Lower leg skin (tissue), 4 donors: ENCODE measurements at places on chromosomes 4 and X. TPM values are rescaled to one million over a fixed set of nuclear protein-coding genes. Genes with fewer than 3 reads are reported as not detected.

DNA sequence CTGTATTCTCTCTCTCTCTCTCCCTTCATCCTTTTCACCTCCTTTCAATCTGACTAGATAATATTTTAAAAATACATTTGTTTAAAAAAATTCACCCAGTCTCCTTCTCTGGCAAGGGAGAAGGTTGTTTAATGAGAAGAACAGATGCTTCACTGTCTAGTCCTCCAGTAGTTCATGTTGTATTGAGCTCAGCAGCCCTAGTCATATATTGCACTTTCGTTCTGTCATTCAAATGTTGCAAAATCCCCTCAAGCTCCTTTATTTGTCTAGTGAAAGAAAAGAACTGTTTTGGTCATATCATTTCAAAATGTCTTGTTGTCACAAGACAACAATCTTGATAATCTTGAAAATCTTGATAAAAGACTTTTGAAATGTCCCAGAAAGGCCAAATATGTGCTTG, 248.0 kb downstream of the GALNTL6 start:
- DNase-seq: no peak

- no peak for DNase-seq
Observed at GRCh38 chrX:44332437-44332836, 11.0 kb downstream of the EFHC2 start.

GRCh38 chrX:72245461-72246089, 6.7 kb upstream of the ERCC6L start:
- DNase-seq: no peak

GRCh38 chr4:139872274-139872673, 206.7 kb downstream of the MGST2 start:
- no peak for DNase-seq

DNA sequence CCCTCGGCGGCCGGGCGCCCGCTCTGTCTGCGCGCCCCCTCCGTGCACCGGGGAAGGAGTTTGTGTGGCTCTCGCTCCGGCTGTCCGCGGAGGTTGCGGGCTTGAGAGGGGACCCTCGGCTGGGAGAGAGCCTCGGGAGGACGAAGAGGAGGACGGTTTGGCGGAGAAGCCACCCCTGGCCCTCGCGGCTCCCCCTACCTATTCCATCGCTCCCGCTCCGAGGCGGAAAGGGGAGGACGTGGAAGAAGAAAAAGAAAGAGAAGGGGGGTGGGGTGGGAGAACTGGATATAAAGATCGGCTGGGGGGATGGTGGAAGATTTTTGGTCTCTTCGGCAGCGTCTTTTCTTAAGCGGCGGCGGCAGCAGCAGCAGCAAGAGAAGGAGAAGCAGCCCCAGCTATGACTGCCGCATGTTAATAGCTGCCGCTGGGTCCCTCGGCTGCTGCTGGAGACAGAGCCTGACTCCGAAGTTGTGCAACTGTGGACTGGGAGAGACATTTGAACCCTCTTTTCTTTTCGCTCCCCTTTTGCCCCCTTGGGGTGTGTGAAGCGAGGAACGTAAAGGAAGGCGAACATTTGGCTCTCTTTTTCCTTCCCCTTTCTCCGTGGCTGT, 895 bp downstream of the ADGRL3 start:
- DNase-seq: no peak

- no peak for DNase-seq
Observed at GRCh38 chrX:134144231-134144630, 92.8 kb upstream of the CCDC160 start.

DNA sequence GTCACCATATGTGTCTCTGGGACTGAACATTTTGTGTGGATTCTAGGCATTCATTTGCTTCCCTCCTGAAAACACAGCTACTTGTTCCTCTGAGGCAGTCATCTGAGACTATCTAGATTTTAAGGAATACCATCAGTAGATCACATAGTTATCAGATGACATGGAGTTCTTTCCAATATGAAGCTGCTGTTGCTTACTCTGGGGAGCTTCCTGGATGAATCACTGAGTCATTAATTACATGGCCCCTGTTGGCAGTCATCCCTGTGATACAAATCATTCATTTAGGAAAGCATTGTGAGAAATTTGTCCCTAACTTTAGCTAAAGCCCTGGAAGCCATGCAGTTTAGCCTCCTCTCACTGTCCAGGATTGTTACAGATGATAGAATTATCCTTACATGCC, 98.2 kb upstream of the ARSJ start:
- no peak for DNase-seq

DNA sequence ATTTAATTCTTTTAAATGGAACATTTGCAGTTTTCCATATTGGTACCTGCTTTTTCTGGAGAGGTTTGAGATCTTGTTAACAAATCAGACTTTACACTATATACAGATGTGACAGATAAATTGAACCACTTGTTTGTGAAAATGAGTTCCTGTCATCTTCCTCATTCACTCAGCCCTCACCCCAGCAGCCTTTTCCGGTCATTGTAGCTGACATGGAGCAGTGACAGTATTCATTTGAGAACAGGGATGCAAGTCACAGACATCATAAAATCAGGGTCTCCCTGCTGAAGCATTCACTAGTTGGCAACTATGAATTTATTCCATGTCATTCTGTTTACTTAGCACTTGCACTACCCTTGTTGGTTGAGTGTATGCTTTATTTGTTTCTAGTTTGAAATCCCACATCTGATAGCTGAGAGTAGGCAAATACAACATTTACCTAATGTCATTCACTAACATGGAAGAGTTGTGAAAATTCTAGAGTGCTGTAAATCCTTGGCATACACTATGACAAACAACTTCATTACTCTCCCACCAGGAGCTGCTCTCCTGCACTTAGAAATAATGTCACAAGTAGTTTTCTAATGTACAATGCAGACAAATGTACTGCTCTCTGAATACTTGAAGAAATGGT, 78.9 kb downstream of the UGT8 start:
- no peak for DNase-seq

GRCh38 chrX:130176354-130176776, 4.6 kb downstream of the RAB33A start:
- no peak for DNase-seq

DNA sequence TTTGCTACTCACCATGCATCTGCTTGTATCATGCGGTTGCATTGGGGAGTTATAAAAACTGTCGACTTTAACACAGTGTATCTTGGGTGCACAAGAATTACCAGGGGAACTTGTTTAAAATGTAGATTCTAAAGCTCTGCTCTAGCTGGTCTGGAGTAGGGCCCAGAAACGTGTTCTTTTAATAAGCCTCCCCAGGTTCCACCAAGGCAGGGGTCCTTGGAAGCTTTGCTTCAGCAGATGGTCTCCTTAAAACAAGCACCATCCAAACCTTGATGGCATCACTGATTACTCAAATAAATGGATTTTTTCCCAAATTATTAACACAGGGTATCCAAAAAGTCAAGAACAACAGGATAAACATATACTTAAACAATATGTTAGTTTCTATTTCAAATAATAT, 120.2 kb upstream of the NDP start:
- no peak for DNase-seq

GRCh38 chrX:134210465-134210864, 26.5 kb upstream of the CCDC160 start:
- no peak for DNase-seq

- DNase-seq: no peak
Observed at GRCh38 chr4:94534401-94535312, 82.9 kb downstream of the PDLIM5 start.

DNA sequence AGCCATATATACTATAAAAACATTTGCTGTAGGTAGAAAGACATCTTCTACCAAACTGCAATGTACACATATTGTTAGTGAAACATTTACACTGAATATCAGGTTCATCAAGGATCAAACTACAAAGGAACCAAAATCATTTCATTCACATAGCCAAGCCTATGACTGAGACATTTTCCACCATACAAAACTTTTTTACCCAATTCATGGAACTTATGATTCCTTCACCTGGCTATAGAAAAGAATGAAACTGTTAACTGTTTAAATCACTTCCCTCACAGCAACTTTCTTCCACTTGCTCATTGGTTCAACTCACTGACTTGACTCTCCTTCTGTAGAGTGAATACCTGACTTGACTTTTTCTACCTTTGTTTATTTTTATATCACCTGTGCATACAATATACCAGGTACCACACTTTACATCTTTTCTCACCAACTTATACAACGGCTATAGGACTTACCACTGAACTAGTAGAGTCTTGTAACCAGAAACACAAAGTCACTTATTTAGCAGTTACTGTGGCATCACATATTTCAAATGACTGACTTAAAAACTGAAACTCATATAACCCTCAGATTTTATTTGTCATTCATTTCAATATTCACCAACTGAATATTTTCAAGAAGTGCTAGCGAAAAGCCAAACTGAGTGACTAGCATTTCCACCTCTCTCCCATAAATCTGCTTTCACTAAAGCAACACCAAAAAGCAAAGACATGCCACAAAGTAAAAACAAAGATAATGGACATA, 30.9 kb downstream of the CAMK2D start:
- no peak for DNase-seq

NWD2 gene
- 2.8 TPM for total RNA-seq

KLHL15 gene
- total RNA-seq: 4.7 TPM

ANXA10 gene
- total RNA-seq: not detected

TLR7 gene
- 0.38 TPM for total RNA-seq
